ENCODE measurements at places on chromosomes 5 and 9. TPM values are rescaled to one million over a fixed set of nuclear protein-coding genes. Genes with fewer than 3 reads are reported as not detected.

Gene SARDH
- total RNA-seq = 11.3 TPM

Gene AGXT2
- not detected for total RNA-seq

Gene DDX31
- 21.5 TPM for total RNA-seq

Gene COL23A1
- not detected for total RNA-seq

Gene TLR4
- 0.28 TPM for total RNA-seq

Gene RLN2
- total RNA-seq = 2.9 TPM

Gene CAST
- 234 TPM for total RNA-seq

Gene ATOX1
- total RNA-seq = 201 TPM

Gene STPG3
- 0.46 TPM for total RNA-seq

Gene PAPPA
- total RNA-seq = 3.9 TPM

Gene PLAC8L1
- total RNA-seq = not detected

Gene C5orf22
- 46.7 TPM for total RNA-seq

DNA sequence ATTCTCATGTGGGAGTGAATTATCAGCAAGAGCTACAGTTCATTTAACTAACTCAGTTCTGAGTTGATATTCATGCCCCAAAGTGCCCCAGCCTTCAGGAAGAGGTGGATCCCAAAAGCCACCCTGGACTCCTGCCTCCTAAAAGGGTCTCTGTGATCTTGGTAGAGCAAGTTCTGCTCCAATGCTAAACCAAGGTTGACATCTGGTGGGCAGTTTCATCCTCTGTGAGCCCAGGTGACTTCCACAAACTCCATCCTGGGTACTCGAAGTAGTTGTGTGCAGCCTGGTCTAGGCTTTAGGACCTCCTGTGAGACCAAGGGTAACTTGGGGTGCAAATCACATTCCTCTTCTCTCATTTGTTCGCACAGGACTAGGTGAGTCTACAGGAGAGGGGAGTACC lies 816.8 kb downstream of the MTRR start:
- H3K4me1 ChIP-seq = no peaks in the 10 kb centered on the region
- H3K36me3 ChIP-seq = no peaks in the 10 kb centered on the region
- DNase-seq = no peak
- H3K27ac ChIP-seq = no peak overlapping the region
- H3K4me3 ChIP-seq = no peak overlapping the region

GRCh38 chr5:107698286-107698685 lies 27.5 kb upstream of the EFNA5 start:
- no peak overlapping the region for H3K4me3 ChIP-seq
- no peaks in the 10 kb centered on the region for H3K36me3 ChIP-seq
- no peak for DNase-seq
- H3K27ac ChIP-seq = no peak overlapping the region
- no peaks in the 10 kb centered on the region for H3K27me3 ChIP-seq

GRCh38 chr5:1291611-1292080 lies 3.2 kb downstream of the TERT start:
- H3K27ac ChIP-seq = no peak overlapping the region
- no peaks in the 10 kb centered on the region for H3K27me3 ChIP-seq
- H3K36me3 ChIP-seq = no peaks in the 10 kb centered on the region
- no peak for DNase-seq
- H3K4me1 ChIP-seq = no peaks in the 10 kb centered on the region

GRCh38 chr5:108102463-108102862 lies 279.4 kb downstream of the FBXL17 start:
- no peak overlapping the region for H3K27ac ChIP-seq
- H3K4me3 ChIP-seq = no peak overlapping the region
- H3K27me3 ChIP-seq = no peaks in the 10 kb centered on the region
- H3K4me1 ChIP-seq = no peaks in the 10 kb centered on the region
- DNase-seq = no peak

DNA sequence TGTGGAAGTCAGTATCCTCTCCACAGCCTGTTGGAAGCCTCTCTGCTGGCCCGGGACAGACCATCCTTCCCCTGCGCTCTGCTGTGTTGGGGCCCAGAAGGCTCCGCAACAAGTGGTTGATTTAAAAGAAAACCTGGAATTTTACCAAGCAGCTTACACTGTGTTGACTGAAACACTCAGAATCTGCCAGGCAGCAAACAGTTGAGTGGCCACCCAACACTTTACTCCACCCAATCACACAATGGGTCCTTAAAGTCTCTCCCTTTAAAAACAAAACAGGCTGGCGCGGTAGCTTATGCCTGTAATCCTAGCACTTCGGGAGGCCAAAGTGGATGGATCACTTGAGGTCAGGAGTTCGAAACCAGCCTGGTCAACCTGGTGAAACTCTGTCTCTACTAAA lies 28.0 kb upstream of the DMRT3 start:
- H3K36me3 ChIP-seq = no peaks in the 10 kb centered on the region
- no peak for DNase-seq
- H3K4me3 ChIP-seq = no peak overlapping the region
- H3K27ac ChIP-seq = no peak overlapping the region
- no peaks in the 10 kb centered on the region for H3K4me1 ChIP-seq

GRCh38 chr5:80192507-80193241 lies 63.2 kb downstream of the SERINC5 start:
- H3K27ac ChIP-seq = peak overlapping the region; percentile 11
- no peak for DNase-seq
- no peaks in the 10 kb centered on the region for H3K36me3 ChIP-seq
- H3K27me3 ChIP-seq = no peaks in the 10 kb centered on the region
- H3K4me3 ChIP-seq = no peak overlapping the region
- peaks cover 29% of the 10 kb centered on the region for H3K4me1 ChIP-seq

- no peaks in the 10 kb centered on the region for H3K4me1 ChIP-seq
- H3K36me3 ChIP-seq = no peaks in the 10 kb centered on the region
- DNase-seq = no peak
- no peaks in the 10 kb centered on the region for H3K27me3 ChIP-seq
Measured at GRCh38 chr5:133331941-133332340, 280.1 kb downstream of the HSPA4 start.

DNA sequence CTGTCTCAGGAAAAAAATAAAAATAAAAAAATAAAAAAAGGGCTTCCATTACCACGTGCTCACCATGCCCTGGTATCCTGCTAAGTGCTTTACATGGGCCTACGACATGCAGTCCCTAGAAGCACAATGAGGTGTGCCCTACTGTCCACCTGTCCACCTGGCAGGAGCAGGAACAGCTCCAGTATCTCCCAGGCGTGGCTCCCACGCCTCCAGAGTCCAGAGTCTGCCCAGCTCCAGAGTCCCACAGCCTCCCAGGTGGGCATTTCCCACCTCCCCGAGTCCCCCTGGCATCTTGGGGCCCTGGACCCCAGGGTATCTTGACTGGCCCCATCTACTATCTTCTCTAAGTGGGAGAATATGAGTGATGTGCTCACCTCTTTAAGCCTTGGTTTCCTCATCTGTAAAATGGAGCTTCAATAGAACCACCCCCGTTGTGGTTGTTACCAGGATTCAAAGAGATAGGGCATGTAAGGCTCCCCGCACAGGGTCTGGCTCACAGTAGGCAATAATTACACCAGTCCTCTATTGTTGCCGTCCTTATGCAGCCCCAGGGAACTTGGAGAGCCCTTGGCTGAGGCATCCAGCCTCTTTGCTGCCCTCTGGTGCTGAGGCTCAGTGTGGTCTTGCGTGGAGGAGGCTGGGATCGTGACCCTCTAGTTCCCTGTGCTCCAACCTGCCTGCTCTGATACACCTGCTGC lies 8.9 kb downstream of the CXCL14 start:
- peaks cover 65% of the 10 kb centered on the region for H3K27me3 ChIP-seq
- DNase-seq = no peak
- H3K36me3 ChIP-seq = no peaks in the 10 kb centered on the region
- H3K27ac ChIP-seq = no peak overlapping the region

GRCh38 chr9:68739621-68740174 lies 34.7 kb downstream of the PIP5K1B start:
- peaks cover 3% of the 10 kb centered on the region for H3K27me3 ChIP-seq
- H3K4me3 ChIP-seq = no peak overlapping the region
- no peak overlapping the region for H3K27ac ChIP-seq
- DNase-seq = no peak

DNA sequence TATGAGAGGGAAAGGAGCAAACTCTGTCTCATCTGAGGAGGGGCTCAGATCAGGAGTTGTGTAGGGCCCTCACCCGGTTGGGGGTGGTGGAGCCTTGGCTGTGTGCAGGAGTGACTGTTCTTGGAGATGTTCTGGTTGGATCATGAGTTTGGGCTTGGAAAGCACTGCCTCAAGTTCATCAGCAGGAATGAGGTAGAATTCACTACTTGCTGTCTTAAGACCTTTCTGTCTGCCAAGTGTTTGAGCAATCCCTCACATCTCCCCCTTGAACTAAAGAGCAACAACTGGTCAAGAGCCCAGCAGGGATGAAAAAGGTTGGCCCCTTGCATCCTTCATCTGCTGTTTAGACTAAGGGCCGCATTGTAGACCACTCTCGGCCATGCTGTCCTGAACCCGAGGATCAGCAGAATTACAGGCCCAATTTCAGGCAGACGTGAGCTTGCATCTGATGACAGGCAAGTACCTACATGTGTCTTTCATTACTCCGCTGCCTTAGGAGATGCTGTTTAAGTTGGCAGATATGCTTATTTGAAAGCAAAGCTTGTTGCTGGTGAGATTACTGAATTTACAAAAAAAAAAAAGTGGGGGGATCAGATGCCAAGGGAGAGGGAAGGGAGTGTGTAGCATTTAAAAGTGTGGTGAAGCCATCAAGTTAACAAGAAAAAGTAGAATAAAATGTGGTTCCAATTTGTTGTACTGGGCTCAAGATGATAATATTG lies 36.4 kb downstream of the PIK3R1 start:
- no peak for DNase-seq

GRCh38 chr5:76413746-76414145 lies 10.7 kb downstream of the IQGAP2 start:
- no peaks in the 10 kb centered on the region for H3K27me3 ChIP-seq
- no peaks in the 10 kb centered on the region for H3K36me3 ChIP-seq
- no peak overlapping the region for H3K27ac ChIP-seq
- H3K4me1 ChIP-seq = no peaks in the 10 kb centered on the region
- DNase-seq = no peak

DNA sequence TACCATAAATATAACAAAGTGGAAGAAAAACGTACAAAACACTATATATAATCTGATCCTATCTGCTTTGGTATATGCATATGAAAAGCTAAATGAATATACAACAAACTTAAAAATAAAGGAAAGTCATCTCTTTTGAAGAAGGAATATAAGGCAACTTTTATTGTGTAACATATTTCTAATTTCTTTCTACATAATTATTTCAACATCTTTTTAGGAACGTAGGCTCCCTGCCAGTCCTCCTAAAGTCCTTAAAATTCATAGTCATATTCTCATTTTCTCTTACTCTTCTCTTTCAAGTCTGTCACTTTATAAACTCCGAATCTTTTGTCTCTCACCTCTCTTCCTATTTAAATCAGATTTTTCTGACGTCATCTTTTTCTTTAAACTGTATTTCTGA lies 9.6 kb downstream of the DEPDC1B start:
- no peaks in the 10 kb centered on the region for H3K27me3 ChIP-seq
- no peaks in the 10 kb centered on the region for H3K4me1 ChIP-seq
- no peaks in the 10 kb centered on the region for H3K36me3 ChIP-seq

DNA sequence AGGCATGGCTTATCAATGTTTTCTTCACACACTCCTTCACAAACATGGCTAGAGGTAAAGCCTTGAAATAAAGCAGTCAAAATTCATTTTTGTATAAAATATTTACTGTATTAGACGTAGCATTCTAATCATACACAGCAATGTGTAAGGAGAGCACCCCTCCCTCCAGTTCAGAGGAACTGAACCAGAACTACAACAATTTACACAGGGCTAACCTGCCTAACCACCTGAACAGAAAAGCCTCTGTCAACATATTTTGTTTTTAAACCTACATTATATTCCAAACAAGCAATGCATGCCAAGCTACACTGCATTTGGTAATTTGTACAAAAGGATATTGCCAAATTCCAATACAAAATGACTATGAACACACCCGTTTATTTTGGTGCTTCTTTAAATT lies 41.6 kb downstream of the MLLT3 start:
- peak; percentile 76 for DNase-seq
- peaks cover 25% of the 10 kb centered on the region for H3K4me1 ChIP-seq
- no peaks in the 10 kb centered on the region for H3K36me3 ChIP-seq

DNA sequence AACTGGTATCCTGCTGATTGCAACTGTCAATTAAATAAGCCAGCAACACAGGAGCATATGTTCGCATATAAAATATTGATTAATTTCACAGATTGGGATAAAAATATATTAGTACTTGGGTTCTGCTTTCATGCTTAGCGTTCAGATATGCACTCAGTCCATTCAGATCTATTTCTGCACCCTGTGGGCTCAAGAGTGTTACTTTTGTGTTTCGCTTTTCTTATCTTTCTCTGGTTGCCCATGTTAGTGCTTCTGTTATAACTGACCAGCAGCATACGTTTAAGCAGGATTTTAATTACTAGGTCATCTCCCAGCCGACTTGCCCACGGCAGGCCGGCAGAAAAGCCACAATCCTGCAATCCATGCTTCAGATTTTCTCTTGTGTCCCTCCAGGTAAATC lies 289.1 kb downstream of the EBF1 start:
- H3K27me3 ChIP-seq = no peaks in the 10 kb centered on the region
- DNase-seq = no peak
- H3K4me1 ChIP-seq = no peaks in the 10 kb centered on the region
- no peaks in the 10 kb centered on the region for H3K36me3 ChIP-seq
- H3K27ac ChIP-seq = no peak overlapping the region

DNA sequence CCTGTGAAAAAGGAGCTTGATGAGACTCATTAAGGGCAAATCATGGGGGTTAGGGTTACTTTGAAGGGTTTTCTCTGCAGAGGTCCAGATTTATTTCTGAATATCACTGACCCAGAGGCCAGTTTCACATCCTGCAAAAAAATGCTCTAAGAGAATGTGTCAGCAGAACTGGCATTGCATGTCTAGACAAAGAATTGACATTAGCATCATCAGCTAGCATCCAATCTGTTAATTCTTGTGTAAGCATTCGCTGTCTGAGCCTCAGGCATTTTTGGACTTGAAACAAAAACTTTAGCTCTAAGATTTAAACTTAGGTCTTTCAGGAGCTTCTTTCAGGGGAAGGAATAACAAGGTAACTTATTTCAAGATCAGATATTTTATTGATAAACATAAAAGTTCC lies 187.9 kb upstream of the ELL2 start:
- no peak overlapping the region for H3K27ac ChIP-seq
- DNase-seq = no peak
- H3K36me3 ChIP-seq = no peaks in the 10 kb centered on the region

GRCh38 chr5:7589800-7590199 lies 193.9 kb downstream of the ADCY2 start:
- peaks cover 17% of the 10 kb centered on the region for H3K27me3 ChIP-seq
- H3K27ac ChIP-seq = no peak overlapping the region
- no peaks in the 10 kb centered on the region for H3K36me3 ChIP-seq
- DNase-seq = no peak
- no peaks in the 10 kb centered on the region for H3K4me1 ChIP-seq

GRCh38 chr5:143428738-143429420 lies 25.4 kb upstream of the NR3C1 start:
- H3K36me3 ChIP-seq = no peaks in the 10 kb centered on the region
- H3K4me1 ChIP-seq = no peaks in the 10 kb centered on the region
- no peak overlapping the region for H3K4me3 ChIP-seq
- no peak for DNase-seq
- no peaks in the 10 kb centered on the region for H3K27me3 ChIP-seq

- H3K4me1 ChIP-seq = no peaks in the 10 kb centered on the region
- no peak overlapping the region for H3K4me3 ChIP-seq
- no peaks in the 10 kb centered on the region for H3K27me3 ChIP-seq
Measured at GRCh38 chr9:35057271-35057620, 15.2 kb downstream of the VCP start.

GRCh38 chr9:90808398-90808797 lies 6.8 kb downstream of the SYK start:
- H3K27me3 ChIP-seq = no peaks in the 10 kb centered on the region
- no peak overlapping the region for H3K27ac ChIP-seq
- H3K4me3 ChIP-seq = no peak overlapping the region
- H3K36me3 ChIP-seq = no peaks in the 10 kb centered on the region

- H3K27ac ChIP-seq = no peak overlapping the region
- peak overlapping the region; percentile 66 for H3K4me3 ChIP-seq
- DNase-seq = peak; percentile 42
- H3K27me3 ChIP-seq = no peaks in the 10 kb centered on the region
- no peaks in the 10 kb centered on the region for H3K36me3 ChIP-seq
Measured at GRCh38 chr9:70044490-70045307, 1.1 kb downstream of the MAMDC2 start.
